Mucosa of descending colon (tissue), 3 donors: ENCODE measurements at places on chromosomes 12 and 14.
A peak's percentile ranks its signal among the peaks of the same experiment; 100 is the strongest.

DNA sequence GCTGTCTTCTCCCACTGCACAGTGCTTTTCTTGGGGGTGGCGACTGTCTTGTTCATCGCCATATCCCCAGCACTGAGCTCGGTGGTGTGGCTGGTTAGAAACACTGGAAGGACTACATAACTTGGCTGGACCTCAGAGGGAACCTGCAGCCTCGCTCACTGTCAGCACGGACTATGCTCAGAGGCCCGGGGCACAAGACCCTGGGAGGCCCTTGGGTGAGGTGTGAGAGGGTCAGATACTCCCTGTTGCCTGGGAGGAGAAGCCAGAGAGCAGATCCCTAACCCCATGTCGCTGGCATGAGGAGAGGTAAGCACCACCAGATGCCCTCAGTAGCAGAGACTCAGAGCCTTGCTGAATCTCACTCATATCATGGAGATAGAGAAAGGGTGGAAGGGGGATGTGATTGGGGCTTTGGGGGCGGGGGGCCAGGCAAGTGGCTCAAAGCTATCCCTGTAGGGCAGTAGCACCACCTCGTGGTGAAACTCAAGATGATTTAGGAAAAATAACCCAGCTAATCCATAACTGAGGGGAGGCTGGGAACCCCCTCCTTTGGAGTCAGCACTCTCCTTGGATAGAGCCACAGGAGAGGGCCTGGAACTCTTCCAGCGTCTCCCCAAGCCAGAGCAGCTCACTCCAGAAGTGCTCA lies 18.7 kb upstream of the HDAC7 start:
- DNase-seq: peak; percentile 61

DNA sequence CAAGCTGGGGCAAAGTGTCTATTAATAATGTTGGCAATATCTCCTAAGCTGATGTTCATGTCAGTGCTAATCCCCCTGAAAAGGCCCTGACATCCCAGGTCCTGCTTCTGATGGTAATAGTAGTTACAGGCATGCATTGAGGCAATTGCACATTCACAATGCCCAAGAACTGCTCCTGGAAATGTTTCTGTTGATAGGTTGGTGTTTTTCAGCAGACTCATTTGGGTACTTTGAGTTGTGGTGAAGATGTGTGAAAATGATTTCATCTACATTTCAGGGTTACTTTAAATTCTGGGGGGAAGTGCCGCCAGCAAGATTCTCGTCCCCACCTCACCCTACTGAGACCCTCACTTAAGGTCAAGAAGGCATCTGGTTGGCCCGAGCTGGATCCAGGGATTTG lies 92.9 kb downstream of the BBS10 start:
- DNase-seq: no peak

- no peak for DNase-seq
Measured at GRCh38 chr12:63420206-63420644, 248.1 kb downstream of the DPY19L2 start.

- DNase-seq: no peak
Measured at GRCh38 chr12:45269412-45269751, 53.5 kb downstream of the ANO6 start.
